AG20443 (cell line): ENCODE measurements at places on chromosomes 7 and 10.

DNA sequence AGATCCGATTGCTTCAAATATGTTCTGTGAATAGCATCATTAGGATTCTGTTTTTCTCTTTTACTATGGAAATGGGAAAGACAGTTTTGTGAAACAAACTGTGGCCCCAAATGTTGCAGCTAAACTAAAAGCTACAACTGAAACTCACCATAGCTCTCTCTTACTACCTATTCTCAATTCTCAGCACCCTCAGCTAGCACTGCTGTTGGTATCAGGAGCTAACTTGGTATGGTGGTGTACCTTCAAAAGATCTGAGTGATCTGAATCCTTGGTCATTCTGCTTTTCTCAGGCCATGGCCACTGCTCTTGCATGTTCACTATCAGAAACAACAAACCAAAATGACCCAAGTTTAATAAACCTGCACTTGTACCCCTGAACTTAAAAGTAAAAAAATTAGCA lies 1208.0 kb downstream of the SORCS1 start:
- no peak for DNase-seq

GRCh38 chr10:107544706-107545520 lies 380.4 kb upstream of the SORCS1 start:
- DNase-seq = no peak

GRCh38 chr10:86287110-86287793 lies 79.3 kb downstream of the GRID1 start:
- no peak for DNase-seq

- DNase-seq = peak; percentile 70
Measured at GRCh38 chr7:14761510-14762296, 140.8 kb downstream of the DGKB start.

- peak; percentile 28 for DNase-seq
Measured at GRCh38 chr10:132938472-132939339, 3.7 kb downstream of the CFAP46 start.

DNA sequence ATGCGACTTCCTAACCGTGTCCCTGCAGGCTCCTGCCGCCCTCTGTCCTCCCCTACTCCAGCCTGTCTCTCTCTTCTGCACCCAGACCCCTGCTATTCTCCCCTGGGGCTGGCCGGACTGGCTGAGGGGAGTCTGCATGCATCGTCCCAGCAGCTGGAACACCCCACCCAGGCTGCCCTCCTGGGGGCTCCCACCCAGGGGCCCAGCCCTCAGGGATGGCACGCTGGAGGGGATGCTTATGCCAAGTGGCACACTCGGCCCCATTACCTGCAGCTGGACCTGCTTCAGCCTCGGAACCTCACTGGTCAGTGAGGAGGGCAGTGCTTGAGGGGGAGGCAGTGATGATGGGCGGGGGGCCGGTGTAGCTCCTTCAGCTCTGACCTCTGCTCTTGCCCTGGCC lies 21.7 kb upstream of the ZNF467 start:
- DNase-seq = no peak
